ENCODE measurements at places on chromosomes 13 and 19. TPM values are rescaled to one million over a fixed set of nuclear protein-coding genes. Genes with fewer than 3 reads are reported as not detected.

Gene IGFL1
- total RNA-seq = not detected

Gene KIR2DL3
- not detected for total RNA-seq

Gene DACT3
- total RNA-seq = 0.09 TPM

Gene ARL11
- total RNA-seq = not detected

Gene GATAD2A
- total RNA-seq = 77.4 TPM

Gene ZNF607
- total RNA-seq = 3.0 TPM

- H3K36me3 ChIP-seq = no peaks in the 10 kb centered on the region
- no peak for DNase-seq
- no peaks in the 10 kb centered on the region for H3K27me3 ChIP-seq
- H3K27ac ChIP-seq = no peak overlapping the region
Observed at GRCh38 chr13:77988355-77988754, 69.7 kb upstream of the EDNRB start.

GRCh38 chr13:42650506-42650905 lies 76.6 kb downstream of the TNFSF11 start:
- H3K4me1 ChIP-seq = no peaks in the 10 kb centered on the region
- no peak overlapping the region for H3K4me3 ChIP-seq
- no peak for DNase-seq
- peaks cover 55% of the 10 kb centered on the region for H3K27me3 ChIP-seq
- peaks cover 5% of the 10 kb centered on the region for H3K36me3 ChIP-seq

DNA sequence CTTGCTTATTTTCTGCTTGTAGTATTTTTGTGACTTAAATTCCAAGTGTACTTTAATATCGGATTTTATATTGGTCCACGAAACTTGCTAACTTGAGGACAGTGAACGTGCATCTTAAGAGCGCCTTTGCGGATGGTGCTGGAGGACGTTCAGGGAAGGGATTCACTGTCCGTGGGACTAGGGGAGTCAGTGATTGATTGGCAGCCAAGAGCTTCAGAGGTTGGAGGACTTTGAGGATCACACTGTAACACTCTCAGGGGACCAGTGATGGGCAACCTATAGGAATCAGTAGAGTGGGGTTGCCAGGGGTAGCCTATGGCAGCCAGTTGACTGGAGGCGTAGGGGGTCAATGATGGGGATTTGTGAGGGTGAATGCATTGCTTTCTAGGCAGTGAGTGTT lies 516 bp downstream of the ZNF175 start:
- peak overlapping the region; percentile 99 for H3K27ac ChIP-seq
- peak overlapping the region; percentile 97 for H3K4me3 ChIP-seq
- no peak for DNase-seq
- peaks cover 19% of the 10 kb centered on the region for H3K36me3 ChIP-seq
- peaks cover 13% of the 10 kb centered on the region for H3K27me3 ChIP-seq

- peak; percentile 83 for DNase-seq
- no peaks in the 10 kb centered on the region for H3K27me3 ChIP-seq
- H3K27ac ChIP-seq = no peak within 1 kb of the TSS
Observed at GRCh38 chr19:7888145-7888825, at the start of gene LRRC8E. LRRC8E (plus strand) TSS chr19:7888510; CDS start chr19:7895604, 7,094 bp downstream.

DNA sequence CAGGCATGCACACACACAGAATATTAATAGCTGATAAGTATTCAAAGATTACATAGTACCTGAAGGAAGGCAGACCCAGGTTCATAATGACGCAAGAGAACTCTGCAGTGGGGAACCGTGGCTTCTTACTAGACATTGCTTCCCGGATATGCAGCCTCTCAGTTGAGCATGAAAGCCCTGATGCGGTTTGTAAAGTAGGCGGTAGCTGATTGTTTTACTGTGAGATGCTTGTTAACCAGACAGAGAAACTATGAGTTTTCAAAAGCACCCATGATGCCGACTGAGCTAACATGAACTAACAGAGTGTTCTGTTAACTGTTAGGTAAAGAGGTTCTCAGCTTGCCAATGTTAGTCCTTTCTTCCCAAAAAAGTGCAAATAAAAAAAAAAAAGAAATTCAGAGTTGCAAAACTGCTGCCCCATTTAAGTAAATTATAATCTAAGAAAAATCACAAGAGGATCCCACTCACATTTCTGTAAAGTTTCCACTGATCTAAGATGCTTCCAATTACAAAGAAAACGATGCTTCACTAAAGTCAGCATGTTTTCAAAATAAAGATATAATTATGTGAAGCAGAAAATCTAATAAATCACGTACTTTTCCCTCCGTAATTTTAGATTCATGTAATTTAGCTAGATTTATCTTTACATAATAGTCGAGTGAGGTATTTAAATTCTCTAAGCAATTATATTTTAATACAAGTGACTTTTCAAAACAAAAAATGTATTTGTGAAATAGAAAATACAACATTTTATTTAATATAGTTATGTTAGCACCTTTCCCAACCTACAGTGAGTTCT lies 2.2 kb downstream of the FLT1 start:
- H3K4me1 ChIP-seq = no peaks in the 10 kb centered on the region
- H3K4me3 ChIP-seq = no peak overlapping the region
- H3K27me3 ChIP-seq = peaks cover 65% of the 10 kb centered on the region
- no peak overlapping the region for H3K27ac ChIP-seq
- no peak for DNase-seq
- no peaks in the 10 kb centered on the region for H3K36me3 ChIP-seq

GRCh38 chr19:17216058-17216670 lies 1.0 kb downstream of the USE1 start:
- no peak for DNase-seq
- H3K36me3 ChIP-seq = peaks cover 52% of the 10 kb centered on the region
- no peaks in the 10 kb centered on the region for H3K4me1 ChIP-seq
- peak overlapping the region; percentile 80 for H3K4me3 ChIP-seq
- peak overlapping the region; percentile 98 for H3K27ac ChIP-seq

DNA sequence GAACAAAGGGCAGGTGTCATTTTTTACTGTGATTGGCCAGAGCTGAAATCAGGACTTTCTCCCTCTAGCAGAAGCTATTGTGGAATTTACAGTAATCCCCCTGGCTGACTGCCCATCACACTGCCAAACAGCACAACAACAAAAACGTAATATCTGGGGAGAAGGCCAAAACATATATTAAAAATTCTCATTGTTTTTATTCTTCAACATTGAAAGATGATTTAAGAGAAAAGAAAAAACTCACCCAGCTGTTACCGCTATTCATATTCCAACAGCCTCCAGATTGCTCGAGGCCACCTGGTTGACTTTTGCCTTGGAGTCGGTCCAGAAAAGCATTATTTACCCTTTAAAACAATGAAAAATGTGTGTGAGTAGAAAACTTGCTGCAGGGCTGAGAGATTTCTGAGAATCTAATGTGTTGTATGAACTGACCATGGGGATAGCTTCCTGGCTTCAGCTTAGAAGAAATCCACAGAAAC lies 97.2 kb downstream of the EPSTI1 start:
- peaks cover 9% of the 10 kb centered on the region for H3K4me1 ChIP-seq
- no peak overlapping the region for H3K4me3 ChIP-seq
- H3K36me3 ChIP-seq = no peaks in the 10 kb centered on the region
- H3K27ac ChIP-seq = peak overlapping the region; percentile 29
- no peaks in the 10 kb centered on the region for H3K27me3 ChIP-seq
- peak; percentile 92 for DNase-seq

DNA sequence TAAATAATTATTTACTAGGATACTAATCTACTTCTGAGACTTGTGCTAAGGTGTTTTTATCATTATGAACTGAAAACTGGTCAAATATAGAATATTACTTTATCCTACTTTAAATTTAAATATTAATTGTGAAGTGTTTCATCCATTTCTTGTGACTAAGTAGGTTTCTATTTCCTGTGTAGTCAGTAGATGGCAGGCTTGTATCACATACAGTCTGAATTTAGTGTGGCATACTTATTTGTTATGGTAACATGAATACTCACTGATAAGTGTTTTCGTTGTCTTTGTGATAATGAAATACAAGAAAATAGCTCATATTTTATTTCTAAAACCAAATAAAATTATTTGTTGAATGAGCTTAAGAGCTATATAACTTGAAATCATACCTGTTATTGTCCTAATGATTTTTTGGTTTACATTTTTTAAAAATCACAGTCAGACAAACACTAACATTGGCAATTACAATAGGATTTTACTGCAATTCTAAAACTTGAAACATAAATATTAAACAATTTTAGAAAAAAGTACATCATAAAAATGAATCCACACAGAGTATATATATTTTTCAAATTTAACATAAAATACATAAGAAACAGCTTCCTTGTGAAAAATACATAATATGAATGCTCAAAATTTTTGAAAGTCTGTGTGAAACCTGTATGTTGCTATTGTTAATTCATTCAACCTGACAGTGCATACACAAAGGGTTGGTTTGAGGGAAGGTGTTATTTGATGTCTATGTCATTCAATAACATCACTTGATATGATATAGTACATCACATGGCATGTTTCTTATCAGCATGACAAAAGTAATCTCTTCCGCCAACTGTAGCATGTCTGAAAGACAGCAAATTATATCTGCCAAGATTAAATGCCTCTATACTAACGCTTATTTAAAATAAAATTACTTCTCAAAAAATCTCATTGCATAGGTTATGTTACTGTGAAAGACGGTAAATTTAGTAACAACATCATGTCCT lies 904.8 kb upstream of the PCDH20 start:
- H3K36me3 ChIP-seq = no peaks in the 10 kb centered on the region
- H3K27me3 ChIP-seq = peaks cover 21% of the 10 kb centered on the region
- no peaks in the 10 kb centered on the region for H3K4me1 ChIP-seq
- peak; percentile 61 for DNase-seq
- no peak overlapping the region for H3K27ac ChIP-seq
- H3K4me3 ChIP-seq = no peak overlapping the region

GRCh38 chr19:41758846-41759245 lies 3.5 kb downstream of the CEACAM6 start:
- no peak overlapping the region for H3K27ac ChIP-seq
- peaks cover 5% of the 10 kb centered on the region for H3K4me1 ChIP-seq
- H3K36me3 ChIP-seq = no peaks in the 10 kb centered on the region
- no peak overlapping the region for H3K4me3 ChIP-seq

- H3K36me3 ChIP-seq = no peaks in the 10 kb centered on the region
- peaks cover 6% of the 10 kb centered on the region for H3K4me1 ChIP-seq
- peak; percentile 86 for DNase-seq
- H3K4me3 ChIP-seq = no peak overlapping the region
- H3K27me3 ChIP-seq = no peaks in the 10 kb centered on the region
- H3K27ac ChIP-seq = no peak overlapping the region
Observed at GRCh38 chr19:34712395-34713261, 21.4 kb upstream of the ZNF181 start.

GRCh38 chr13:21033212-21033840 lies 28.1 kb downstream of the LATS2 start:
- peak overlapping the region; percentile 97 for H3K27ac ChIP-seq
- peaks cover 39% of the 10 kb centered on the region for H3K4me1 ChIP-seq
- peak; percentile 44 for DNase-seq
- H3K36me3 ChIP-seq = peaks cover 23% of the 10 kb centered on the region
- peak overlapping the region; percentile 72 for H3K4me3 ChIP-seq

DNA sequence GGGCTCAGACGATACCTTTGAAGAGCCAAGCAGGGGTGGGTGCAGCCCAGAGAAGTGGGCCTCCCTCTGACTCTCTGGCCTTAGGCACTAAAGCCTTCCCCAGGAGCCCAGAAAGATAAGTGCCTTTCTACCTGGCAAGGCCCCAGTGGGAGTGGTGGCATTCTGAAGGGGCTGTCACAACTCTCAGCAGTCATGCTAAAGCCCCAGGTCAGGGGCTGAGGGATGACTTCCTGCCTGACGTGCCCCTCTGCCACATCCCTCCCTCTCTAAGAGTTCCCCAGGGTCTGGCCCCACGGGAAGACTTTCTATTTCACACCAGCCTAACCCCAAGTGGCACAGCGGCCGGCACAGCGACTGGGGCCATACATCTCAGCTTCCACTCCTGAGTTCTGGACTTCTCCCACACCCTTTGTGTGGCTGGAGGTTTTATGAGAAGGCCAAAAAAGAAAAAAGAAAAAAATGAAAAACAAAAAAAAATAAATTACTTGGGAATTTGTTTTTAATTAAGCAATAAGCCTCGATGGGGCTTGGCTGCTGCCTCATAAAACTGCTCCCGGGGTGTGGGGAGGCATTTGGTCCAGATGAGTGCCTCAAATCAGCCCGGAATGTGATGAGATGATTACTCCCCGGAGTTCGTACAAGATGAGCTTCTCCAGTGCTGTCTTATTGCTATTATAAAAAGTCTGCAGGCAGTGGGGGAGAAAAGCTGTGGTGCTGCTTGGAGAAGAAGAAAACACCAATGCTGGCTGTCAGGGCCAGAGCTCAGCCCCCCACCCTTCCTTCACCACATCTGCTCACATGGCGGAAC lies 28.5 kb upstream of the PLEKHF1 start:
- DNase-seq = no peak
- H3K36me3 ChIP-seq = peaks cover 6% of the 10 kb centered on the region
- no peak overlapping the region for H3K27ac ChIP-seq

Data from MCF 10A (cell line).